ENCODE measurements at places on chromosomes 4 and X.
A peak's percentile ranks its signal among the peaks of the same experiment; 100 is the strongest.

DNA sequence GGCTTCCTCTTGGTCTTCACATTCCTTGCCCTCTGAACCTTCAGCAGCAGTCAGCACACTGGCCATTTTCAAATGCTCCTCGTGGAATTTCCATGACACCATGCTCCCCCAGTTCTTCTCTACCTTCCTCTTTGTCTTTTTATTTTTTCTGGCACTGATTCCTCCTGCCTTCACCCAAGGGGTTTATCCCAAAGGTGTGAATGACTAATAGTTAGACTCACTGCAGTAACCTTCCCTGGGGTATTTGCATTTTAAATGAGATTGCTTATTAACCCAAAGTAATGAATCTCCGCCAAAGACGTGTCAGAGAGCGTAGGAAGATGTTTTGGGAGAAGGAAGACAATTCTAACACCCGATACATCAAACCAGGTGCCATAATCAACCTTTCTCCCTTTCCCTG is 36.2 kb downstream of the CD40LG start:
- no peak for DNase-seq

- no peak for DNase-seq
Observed at GRCh38 chr4:114911111-114911510, 202.3 kb downstream of the NDST4 start.

DNA sequence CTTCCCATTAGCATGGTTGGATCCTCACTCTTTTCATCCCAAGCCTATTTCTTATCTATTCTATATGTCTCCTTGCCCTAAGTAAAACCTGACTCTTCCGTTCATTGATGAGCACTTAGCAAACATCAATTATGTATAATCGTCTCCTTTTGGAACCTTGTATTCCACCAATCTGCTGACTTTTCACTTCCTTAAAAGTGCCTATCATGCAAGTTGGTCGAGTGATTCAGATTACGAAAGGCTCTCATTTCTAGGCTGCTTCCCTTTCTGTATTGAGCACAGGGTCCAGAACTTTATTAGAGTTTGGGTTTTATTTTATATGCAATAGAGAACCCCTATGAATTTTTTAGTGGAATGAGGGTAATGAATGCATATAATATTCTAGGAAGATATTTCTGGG is 27.1 kb upstream of the ALB start:
- DNase-seq = no peak

DNA sequence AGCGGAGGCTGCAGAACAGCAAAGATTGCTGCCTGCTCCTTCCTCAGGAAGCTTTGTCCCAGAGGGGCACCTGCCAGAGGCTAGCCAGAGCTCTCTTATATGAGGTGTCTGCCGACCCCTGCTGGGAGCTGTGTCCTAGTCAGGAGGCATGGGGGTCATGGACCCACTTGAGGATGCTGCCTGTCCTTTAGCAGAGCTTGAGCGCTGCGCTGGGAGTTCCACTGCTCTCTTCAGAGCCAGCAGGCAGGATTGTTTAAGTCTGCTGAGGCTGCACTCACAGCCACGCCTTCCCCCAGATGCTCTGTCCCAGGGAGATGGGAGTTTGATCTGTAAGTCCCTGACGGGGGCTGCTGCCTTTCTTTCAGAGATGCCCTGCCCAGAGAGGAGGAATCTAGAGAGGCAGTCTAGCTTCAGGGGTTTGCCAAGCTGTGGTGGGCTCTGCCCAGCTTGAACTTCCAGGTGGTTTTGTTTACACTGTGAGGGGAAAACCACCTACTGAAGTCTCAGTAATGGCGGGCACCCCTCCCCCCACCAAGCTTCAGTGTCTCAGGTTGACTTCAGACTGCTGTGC is 10.9 kb downstream of the DCK start:
- no peak for DNase-seq

GRCh38 chrX:2894885-2895292 is 34.2 kb downstream of the ARSD start:
- DNase-seq = peak; percentile 33

GRCh38 chr4:71210823-71211222 is 128.0 kb upstream of the SLC4A4 start:
- DNase-seq = no peak

DNA sequence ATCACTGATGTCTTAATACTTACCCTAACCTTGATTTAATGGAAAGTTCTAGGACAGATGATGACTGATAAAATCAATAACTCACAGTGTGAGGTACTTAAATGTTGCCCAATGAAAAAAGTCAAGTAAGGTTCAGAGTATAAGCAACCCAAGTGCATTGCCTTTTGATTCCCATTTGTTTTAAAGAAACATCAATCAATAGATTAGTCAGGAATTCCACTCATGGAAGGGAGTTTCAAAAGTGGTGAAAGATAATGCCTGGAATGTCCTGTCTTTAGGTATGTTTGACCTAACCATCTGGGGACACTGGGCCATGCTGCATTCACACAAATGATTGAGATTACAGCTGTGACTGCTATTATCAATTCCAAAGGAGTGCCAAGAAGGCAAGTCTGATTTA is 259.7 kb downstream of the PPARGC1A start:
- no peak for DNase-seq

DNA sequence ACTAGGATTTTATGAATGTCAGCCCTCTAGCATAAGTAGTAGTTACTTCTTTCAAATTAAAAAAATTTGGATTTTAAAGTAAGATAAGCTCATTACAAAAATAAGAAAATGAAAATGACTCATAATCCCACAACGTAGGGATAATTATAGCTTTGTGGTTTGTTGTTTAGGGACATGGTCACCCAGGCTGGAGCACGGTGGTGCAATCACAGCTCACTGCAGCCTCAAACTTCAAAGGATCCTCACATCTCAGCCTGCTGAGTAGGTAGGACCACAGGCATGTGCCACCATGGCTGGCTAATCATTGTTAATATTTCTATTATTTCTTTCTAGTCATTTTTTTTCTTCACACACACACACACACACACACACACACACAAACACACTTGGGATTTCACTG is 57.6 kb downstream of the PLAC1 start:
- no peak for DNase-seq

DNA sequence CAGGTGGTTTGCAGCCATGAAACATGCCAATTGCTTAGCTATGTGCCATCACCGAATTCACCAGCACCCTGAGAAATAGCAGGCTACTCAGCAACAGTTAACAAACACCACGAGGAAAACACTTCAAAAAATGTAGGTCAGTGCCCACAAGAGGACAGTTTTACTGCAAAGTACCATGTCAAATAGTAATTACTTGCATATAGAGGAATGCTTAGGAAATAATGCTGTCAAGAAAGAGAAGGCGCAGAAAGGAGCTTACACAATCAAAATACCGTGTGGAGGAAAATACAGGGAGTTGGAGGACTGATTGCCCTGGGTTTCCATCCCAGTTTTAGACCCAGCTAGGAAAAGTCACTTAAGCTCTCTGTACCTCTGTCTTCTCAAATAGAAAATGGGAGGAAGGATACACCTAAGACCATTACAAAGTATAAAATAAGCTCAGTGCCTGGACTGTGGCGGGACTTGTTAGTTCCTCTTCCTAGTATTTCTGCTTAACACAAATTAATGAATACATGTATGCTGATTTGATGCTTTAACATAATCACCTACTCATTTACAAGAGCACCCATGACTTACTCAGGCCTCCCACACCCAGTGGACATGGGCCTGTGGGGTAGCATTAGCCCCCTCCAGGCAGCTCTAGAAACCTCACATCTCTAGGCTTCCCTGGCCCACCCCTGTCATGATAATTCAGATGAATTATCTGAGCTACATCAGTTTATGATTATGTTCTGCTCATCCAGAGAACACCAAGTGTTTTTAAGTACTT is 44.5 kb upstream of the IL21 start:
- DNase-seq = no peak

DNA sequence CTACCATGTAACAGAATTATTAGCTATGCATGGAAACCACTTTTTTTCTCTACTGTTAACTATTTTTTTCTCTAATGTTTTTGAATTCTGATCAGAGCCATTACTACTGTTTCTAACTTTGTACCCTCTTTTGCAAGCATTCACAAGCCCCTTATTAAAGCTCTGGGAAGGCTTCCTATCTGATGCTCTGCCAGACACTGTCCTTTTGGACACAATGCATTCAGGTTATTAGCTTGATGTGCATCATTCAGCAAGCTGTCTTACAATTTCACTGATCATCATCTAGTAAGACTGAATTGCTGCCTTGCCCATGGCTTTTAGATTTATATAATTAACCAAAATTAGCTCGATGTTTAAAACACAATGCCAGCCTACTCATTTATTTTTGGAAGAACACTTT is 155.1 kb downstream of the NR3C2 start:
- DNase-seq = no peak

DNA sequence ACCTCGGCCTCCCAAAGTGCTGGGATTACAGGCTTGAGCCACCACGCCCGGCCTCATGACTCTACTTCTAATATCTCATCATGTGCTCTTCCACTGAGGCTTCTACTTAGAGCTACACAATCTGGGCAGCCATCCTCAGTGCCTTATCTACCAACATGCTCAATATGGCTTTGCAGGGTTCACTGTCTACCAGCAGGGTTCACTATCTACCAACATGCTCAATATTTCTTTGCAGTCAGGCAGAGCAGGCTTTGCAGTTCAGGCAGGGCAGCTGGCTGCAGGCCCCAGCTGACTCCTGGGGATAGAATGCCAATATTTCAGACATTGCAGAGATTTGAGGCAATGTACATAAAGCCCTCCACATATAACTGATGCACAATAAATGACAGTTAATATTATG is 47.5 kb downstream of the PKD2 start:
- DNase-seq = no peak

GRCh38 chr4:114654592-114654991 is 56.0 kb downstream of the UGT8 start:
- no peak for DNase-seq

DNA sequence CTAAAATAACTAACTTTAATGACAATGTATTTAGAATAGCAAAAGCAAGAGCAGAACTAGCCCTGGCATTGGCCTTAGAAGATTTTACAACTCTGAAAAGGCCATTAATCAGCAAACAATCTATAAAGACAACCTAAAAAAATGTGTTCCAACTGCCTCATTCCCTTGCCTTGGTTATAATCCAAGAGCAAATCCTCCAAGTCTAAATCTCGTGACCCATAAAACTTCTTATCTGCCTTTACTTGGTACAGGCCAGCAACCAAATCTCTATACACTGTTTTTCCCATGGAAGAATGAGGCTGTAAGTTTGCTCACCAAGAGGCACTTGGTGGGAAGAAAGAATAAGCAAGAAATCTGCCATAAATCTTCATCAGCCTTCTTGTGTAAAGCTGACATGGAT is 175.3 kb upstream of the MID1 start:
- DNase-seq = no peak

DNA sequence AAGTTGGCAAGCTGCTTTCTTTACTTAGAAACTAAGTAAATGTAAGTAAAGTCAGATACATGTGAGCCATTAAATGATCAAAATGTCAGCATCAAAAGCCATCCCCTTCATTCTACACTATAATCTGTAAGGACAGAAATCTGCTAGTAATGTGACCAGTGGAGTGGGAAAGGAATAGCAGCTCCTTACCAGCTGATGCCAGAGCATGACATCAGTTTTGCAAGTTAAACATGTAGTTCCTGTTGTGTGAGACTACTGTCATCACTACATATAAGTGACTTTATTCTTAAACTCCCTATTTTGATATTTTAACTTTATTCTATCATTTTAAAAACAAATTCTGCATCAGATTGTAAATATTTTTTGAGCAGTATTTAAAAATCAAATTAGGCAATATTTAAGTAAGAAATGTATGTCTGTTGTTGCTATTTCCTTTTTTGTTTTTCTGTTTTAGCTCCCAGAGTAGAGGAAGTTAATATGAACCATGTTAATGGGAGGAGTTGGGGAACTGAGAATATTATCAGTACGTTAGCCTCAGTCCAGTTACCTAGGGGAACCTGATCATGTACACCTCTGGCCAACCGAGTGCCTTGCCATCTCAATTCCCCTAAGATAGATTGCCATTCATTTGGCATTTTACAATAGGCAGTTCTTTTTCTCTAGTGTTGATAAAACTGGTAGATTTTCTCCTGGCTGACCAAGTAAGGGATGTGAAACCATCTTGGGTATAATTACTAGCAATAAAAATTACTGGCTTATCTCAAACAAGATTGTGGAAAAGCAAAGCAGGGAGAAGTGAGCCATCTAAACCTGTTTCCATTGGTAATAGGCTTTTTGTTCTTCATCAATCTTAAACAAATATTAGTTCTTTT is 34.7 kb downstream of the CCNI start:
- no peak for DNase-seq

GRCh38 chr4:139719381-139720101 is 53.9 kb downstream of the MGST2 start:
- DNase-seq = no peak

DNA sequence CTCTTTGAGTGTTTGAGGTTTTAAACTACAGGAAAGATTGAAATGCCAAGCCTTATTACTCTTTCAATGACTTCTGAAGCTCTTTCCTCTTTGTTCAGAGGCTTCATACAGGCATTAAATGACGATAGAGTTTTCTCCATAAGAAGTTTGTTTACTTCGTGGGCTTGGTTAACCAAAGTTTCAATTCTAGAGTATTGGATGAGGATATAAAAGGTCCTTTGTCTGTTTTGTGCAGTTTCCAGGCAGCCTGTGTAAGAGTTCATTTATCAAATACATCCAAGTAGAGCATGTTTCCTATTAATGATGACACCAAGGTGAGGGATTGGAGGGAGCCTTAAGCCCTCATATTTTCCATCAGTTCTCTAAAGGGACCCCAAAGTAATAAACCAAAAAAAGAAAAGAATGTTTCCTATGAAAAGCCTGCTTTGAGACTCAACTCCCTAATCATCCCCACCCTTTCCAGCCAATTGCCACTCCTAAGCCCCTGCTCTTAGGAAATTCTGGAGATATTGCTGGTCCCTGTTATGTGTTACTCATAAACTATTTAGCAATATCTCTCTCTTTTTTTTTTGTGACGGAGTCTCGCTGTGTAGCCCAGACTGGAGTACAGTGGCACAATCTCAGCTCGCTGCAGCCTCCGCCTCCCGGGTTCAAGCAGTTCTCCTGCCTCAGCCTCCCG is 106.2 kb upstream of the IL13RA1 start:
- DNase-seq = no peak

- DNase-seq = no peak
Observed at GRCh38 chr4:112966701-112967488, 82.6 kb upstream of the ANK2 start.

- DNase-seq = peak; percentile 15
Observed at GRCh38 chr4:145830699-145831098, 107.9 kb downstream of the ZNF827 start.

DNA sequence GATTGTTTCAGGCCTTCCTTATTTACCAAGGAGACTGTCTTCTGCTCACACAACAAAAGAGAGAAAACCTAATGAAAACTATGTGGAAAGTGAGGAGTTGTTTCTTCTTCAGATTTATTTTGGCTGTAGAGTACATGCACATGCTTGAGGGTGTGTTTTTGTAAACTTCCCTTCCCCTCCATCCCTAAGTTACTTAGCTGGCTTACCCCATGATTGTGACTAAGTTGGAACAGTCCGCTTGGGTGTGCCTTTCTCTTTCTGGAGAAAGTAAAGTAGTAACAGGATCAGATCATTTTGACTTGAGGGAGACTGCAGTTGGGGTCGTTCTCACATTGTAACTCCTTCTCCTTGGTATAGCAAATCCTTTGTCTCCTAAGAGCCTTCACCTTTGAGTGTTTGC is 155.9 kb downstream of the RTL9 start:
- no peak for DNase-seq

GRCh38 chr4:80188801-80189458 is 8.4 kb upstream of the PRDM8 start:
- no peak for DNase-seq
